ENCODE measurements at places on chromosomes 2 and 18. TPM values are rescaled to one million over a fixed set of nuclear protein-coding genes. Genes with fewer than 3 reads are reported as not detected.

- H3K4me3 ChIP-seq, result no peak overlapping the region
- no peaks in the 10 kb centered on the region for H3K27me3 ChIP-seq
- H3K4me1 ChIP-seq, result no peaks in the 10 kb centered on the region
- DNase-seq, result no peak
- H3K27ac ChIP-seq, result no peak overlapping the region
Observed at GRCh38 chr2:143248631-143249030, 119.4 kb downstream of the ARHGAP15 start.

- H3K36me3 ChIP-seq, result no peaks in the 10 kb centered on the region
- H3K27me3 ChIP-seq, result no peaks in the 10 kb centered on the region
- H3K4me3 ChIP-seq, result no peak overlapping the region
Observed at GRCh38 chr2:140998577-140998976, 1132.2 kb downstream of the LRP1B start.

GRCh38 chr2:11430729-11431128 is 35.2 kb downstream of the E2F6 start:
- DNase-seq, result no peak
- H3K4me1 ChIP-seq, result no peaks in the 10 kb centered on the region
- H3K27ac ChIP-seq, result no peak overlapping the region
- H3K36me3 ChIP-seq, result no peaks in the 10 kb centered on the region

GRCh38 chr2:204888222-204888621 is 342.9 kb downstream of the PARD3B start:
- H3K27me3 ChIP-seq, result no peaks in the 10 kb centered on the region
- H3K4me3 ChIP-seq, result no peak overlapping the region
- H3K4me1 ChIP-seq, result no peaks in the 10 kb centered on the region
- H3K27ac ChIP-seq, result no peak overlapping the region
- H3K36me3 ChIP-seq, result no peaks in the 10 kb centered on the region

DNA sequence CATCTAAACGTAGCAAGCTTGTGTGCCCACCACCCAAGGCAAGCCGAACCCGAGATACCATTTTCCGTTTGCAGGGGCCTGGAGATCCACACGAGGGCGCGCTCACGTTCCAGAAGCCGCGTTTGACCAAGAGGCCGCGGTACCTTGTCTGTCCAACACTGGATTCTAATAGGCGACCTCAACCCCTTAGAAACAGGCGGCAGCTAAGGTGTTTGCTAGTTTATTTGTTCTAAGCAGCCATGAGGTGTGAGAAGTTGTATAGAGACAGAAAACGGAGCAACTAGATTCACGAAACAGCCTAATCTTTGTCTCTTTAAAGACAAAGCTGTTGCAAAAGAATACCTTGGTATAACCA is 4.2 kb downstream of the HOXD11 start:
- H3K27ac ChIP-seq, result no peak overlapping the region
- no peak overlapping the region for H3K4me3 ChIP-seq
- H3K36me3 ChIP-seq, result no peaks in the 10 kb centered on the region
- H3K27me3 ChIP-seq, result peaks cover 96% of the 10 kb centered on the region

Gene MFSD6
- total RNA-seq, result 6.3 TPM

GRCh38 chr2:168858146-168858545 is 32.1 kb downstream of the SPC25 start:
- no peaks in the 10 kb centered on the region for H3K36me3 ChIP-seq
- H3K27ac ChIP-seq, result no peak overlapping the region
- no peak for DNase-seq
- H3K4me3 ChIP-seq, result no peak overlapping the region

GRCh38 chr2:63048367-63049171 is 2.1 kb upstream of the OTX1 start:
- peak; percentile 81 for DNase-seq
- peaks cover 4% of the 10 kb centered on the region for H3K4me1 ChIP-seq
- H3K27me3 ChIP-seq, result peaks cover 52% of the 10 kb centered on the region
- peak overlapping the region; percentile 80 for H3K4me3 ChIP-seq
- H3K27ac ChIP-seq, result no peak overlapping the region

DNA sequence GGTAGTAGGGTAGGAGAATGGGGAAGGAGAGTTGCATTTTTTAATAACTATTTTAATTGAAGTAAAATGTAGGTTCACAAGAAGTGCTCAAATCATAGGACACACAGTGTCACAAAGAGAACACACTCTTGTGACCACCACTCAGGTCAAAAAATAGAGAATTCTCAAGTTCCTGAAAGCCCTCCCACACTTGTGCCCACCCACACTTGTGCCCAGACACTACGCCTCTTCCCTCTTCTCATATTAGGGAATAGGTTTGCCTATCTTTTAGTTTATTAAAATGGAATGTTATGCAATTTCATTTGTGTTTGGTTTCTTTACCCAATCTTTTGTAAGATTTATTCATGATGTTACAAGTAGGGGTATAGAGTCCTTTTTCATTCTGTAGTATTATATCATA is 67.2 kb downstream of the UGGT1 start:
- H3K27me3 ChIP-seq, result no peaks in the 10 kb centered on the region
- no peak for DNase-seq
- H3K27ac ChIP-seq, result no peak overlapping the region
- peaks cover 18% of the 10 kb centered on the region for H3K36me3 ChIP-seq

Gene CD8B2
- not detected for total RNA-seq

GRCh38 chr2:231361701-231362554 is 33.6 kb upstream of the B3GNT7 start:
- no peak overlapping the region for H3K27ac ChIP-seq
- no peaks in the 10 kb centered on the region for H3K27me3 ChIP-seq
- peaks cover 4% of the 10 kb centered on the region for H3K4me1 ChIP-seq
- no peaks in the 10 kb centered on the region for H3K36me3 ChIP-seq
- H3K4me3 ChIP-seq, result no peak overlapping the region

Gene FOSL2
- total RNA-seq, result 4.5 TPM

Gene MYO5B
- 6.9 TPM for total RNA-seq

DNA sequence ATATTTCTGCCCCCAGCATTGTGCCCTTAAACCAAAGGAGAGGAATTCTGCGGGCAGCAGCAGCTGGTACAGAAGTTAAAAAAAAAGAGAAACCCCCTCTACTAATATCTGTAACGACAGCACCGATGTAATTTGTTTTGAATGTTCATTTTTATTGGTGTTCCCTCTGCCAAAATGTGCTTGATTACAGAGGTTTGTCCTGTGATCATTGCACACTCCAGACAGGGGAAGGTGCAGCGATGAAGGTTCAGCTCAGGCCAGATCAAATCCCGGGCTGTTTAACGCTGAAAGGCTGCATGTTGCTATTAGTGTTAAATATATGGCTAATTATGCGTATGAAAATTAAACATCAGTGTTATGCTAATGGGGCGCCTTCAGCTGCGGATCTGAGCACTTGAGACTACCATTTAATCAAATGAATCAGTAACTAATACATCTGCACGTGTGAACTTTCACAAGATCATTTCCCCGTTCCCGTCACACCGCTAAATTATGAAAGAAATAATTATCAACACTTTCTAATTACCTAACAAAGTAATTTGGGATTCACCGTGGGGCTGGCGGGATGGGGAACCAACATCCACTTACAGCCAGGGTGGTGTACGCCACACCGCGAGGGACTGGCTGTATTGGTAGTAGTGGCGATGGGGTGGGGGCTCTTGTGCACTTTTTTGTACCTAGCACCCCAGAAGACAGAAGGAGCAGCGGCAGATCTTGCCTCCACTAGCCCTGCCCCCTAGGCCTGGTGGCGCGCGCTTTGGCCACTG is 1.5 kb upstream of the DLX1 start:
- H3K27me3 ChIP-seq, result peaks cover 89% of the 10 kb centered on the region
- H3K4me3 ChIP-seq, result peak overlapping the region; percentile 59
- no peaks in the 10 kb centered on the region for H3K36me3 ChIP-seq
- no peak overlapping the region for H3K27ac ChIP-seq
- peaks cover 33% of the 10 kb centered on the region for H3K4me1 ChIP-seq
- DNase-seq, result no peak

Gene SCYGR2
- total RNA-seq, result not detected

DNA sequence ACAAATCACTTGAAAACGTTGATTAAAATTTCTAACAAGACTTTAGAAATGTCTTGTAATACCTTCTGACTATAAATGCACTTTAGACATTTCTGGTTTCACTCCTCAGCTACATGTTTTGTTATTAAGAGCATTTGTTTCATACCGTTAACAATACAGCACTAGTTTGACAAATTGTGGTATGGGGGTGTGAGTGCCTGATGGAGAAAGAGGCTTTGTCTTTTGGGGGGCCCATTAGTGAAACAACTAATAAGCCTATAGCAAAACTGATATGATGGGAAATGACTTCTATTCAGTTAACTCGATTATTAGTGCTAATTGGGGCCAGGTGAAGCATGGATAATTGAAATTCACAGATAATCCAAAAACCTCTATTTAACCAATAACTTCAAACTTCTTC is 30.9 kb upstream of the ZNF516 start:
- peaks cover 9% of the 10 kb centered on the region for H3K27me3 ChIP-seq
- no peaks in the 10 kb centered on the region for H3K36me3 ChIP-seq
- H3K4me3 ChIP-seq, result no peak overlapping the region
- H3K4me1 ChIP-seq, result peaks cover 14% of the 10 kb centered on the region
- DNase-seq, result no peak
- no peak overlapping the region for H3K27ac ChIP-seq

GRCh38 chr2:196176142-196176738 is 4.9 kb upstream of the STK17B start:
- H3K27me3 ChIP-seq, result no peaks in the 10 kb centered on the region
- no peak overlapping the region for H3K27ac ChIP-seq
- H3K4me1 ChIP-seq, result peaks cover 3% of the 10 kb centered on the region

Gene FHOD3
- 10.5 TPM for total RNA-seq

GRCh38 chr2:8157621-8158430 is 524.0 kb upstream of the ID2 start:
- H3K27me3 ChIP-seq, result no peaks in the 10 kb centered on the region
- peaks cover 7% of the 10 kb centered on the region for H3K4me1 ChIP-seq
- no peak overlapping the region for H3K27ac ChIP-seq
- no peak for DNase-seq
- no peaks in the 10 kb centered on the region for H3K36me3 ChIP-seq

GRCh38 chr2:190180313-190181122 is 118.0 kb upstream of the MSTN start:
- H3K27me3 ChIP-seq, result no peaks in the 10 kb centered on the region
- peak overlapping the region; percentile 80 for H3K4me3 ChIP-seq
- H3K36me3 ChIP-seq, result no peaks in the 10 kb centered on the region
- peaks cover 2% of the 10 kb centered on the region for H3K4me1 ChIP-seq
- H3K27ac ChIP-seq, result no peak overlapping the region

Gene MCEE
- total RNA-seq, result 15.5 TPM

- no peak overlapping the region for H3K27ac ChIP-seq
- H3K36me3 ChIP-seq, result no peaks in the 10 kb centered on the region
- H3K4me3 ChIP-seq, result no peak overlapping the region
- peaks cover 8% of the 10 kb centered on the region for H3K4me1 ChIP-seq
Observed at GRCh38 chr18:37385846-37386778, 179.5 kb downstream of the CELF4 start.

Gene SETBP1
- total RNA-seq, result 6.5 TPM

Gene CNOT11
- 54.6 TPM for total RNA-seq

Gene SLC35F6
- total RNA-seq, result 11.6 TPM

Gene SERPINB4
- total RNA-seq, result 0.96 TPM

GRCh38 chr18:3455090-3455635 is 5.2 kb downstream of the TGIF1 start:
- DNase-seq, result no peak
- H3K4me1 ChIP-seq, result peaks cover 25% of the 10 kb centered on the region
- H3K36me3 ChIP-seq, result peaks cover 42% of the 10 kb centered on the region
- H3K27me3 ChIP-seq, result no peaks in the 10 kb centered on the region
- peak overlapping the region; percentile 28 for H3K27ac ChIP-seq

DNA sequence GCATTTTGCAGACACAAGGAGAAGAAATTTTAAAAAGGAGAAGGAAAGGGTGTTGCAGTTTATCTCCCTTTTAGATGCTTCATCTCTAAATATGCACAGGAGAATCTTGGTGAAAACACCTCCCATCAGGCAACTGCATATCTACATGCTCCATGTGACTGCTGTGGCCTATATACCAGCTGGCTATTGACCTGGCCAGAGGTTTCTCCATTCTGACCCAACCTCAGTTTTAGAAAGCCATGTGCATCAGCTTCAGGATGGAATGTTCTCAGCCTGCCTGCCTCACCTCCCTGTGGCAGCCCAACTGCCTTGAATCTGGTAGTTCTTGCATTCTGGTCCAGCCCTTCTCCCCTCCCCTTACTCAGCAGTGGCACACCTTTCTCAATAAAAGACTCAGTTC is 1958.8 kb upstream of the CELF4 start:
- no peaks in the 10 kb centered on the region for H3K27me3 ChIP-seq
- no peak for DNase-seq
- no peak overlapping the region for H3K4me3 ChIP-seq
- no peaks in the 10 kb centered on the region for H3K36me3 ChIP-seq
- H3K4me1 ChIP-seq, result no peaks in the 10 kb centered on the region

GRCh38 chr2:147174824-147175254 is 670.0 kb upstream of the ACVR2A start:
- H3K4me3 ChIP-seq, result no peak overlapping the region
- H3K36me3 ChIP-seq, result no peaks in the 10 kb centered on the region
- DNase-seq, result no peak
- H3K27me3 ChIP-seq, result no peaks in the 10 kb centered on the region
- 0 out of 2 replicates have a peak, but pooled peaks cover 5% of the 10 kb centered on the region for H3K4me1 ChIP-seq

- no peaks in the 10 kb centered on the region for H3K4me1 ChIP-seq
- DNase-seq, result no peak
- no peaks in the 10 kb centered on the region for H3K36me3 ChIP-seq
- H3K27me3 ChIP-seq, result no peaks in the 10 kb centered on the region
Observed at GRCh38 chr2:188813857-188814256, 160.3 kb upstream of the COL3A1 start.

DNA sequence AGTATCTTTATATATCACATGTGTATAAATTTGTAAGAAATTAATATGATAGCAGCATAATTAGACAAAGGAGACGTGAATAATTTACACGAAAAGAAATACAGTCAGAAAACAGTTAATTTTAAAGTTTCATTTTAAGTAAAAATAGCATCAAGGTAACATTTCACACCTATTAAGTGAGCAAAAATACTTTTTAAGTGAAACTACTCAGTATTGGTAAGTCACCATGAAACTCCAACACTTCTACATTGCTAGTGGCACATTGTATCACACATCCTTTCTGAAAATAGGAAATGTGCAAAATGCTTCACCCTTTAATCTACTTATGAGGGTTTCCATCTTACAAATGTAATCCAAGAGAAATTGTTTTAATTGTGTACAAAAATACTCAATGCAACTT is 287.9 kb upstream of the EPAS1 start:
- no peak for DNase-seq
- no peaks in the 10 kb centered on the region for H3K36me3 ChIP-seq
- H3K27me3 ChIP-seq, result no peaks in the 10 kb centered on the region
- H3K4me3 ChIP-seq, result no peak overlapping the region
- H3K27ac ChIP-seq, result no peak overlapping the region

Gene NUP35
- 48.7 TPM for total RNA-seq

Gene CEBPZOS
- total RNA-seq, result 43.5 TPM

- no peak overlapping the region for H3K4me3 ChIP-seq
- H3K4me1 ChIP-seq, result no peaks in the 10 kb centered on the region
- no peaks in the 10 kb centered on the region for H3K27me3 ChIP-seq
Observed at GRCh38 chr2:176399074-176399598, 129.9 kb downstream of the MTX2 start.
